ENCODE measurements at places on chromosomes 1 and 21. TPM values are rescaled to one million over a fixed set of nuclear protein-coding genes. Genes with fewer than 3 reads are reported as not detected.

The SPATA6 gene
- total RNA-seq, result 3.0 TPM

The TENT5C gene
- 0.35 TPM for total RNA-seq

The LUZP1 gene
- total RNA-seq, result 20.8 TPM

The ZSWIM5 gene
- 0.29 TPM for total RNA-seq

The ST6GALNAC5 gene
- 2.0 TPM for total RNA-seq

The RGS8 gene
- total RNA-seq, result not detected

The AZIN2 gene
- total RNA-seq, result 6.3 TPM

The TRIM58 gene
- 0.29 TPM for total RNA-seq

The CASQ2 gene
- total RNA-seq, result not detected

The TDRD10 gene
- not detected for total RNA-seq

The KCNK2 gene
- 7.8 TPM for total RNA-seq

The SMCP gene
- total RNA-seq, result not detected

The LAMC2 gene
- total RNA-seq, result 1.6 TPM

The TACSTD2 gene
- total RNA-seq, result under 0.01 TPM

The ZBED6 gene
- total RNA-seq, result 6.1 TPM

The S100A8 gene
- total RNA-seq, result not detected

The HUNK gene
- not detected for total RNA-seq

The FMOD gene
- 3.5 TPM for total RNA-seq

Data from myometrial cell (primary cell).